ENCODE measurements at places on chromosomes 2 and 18. TPM values are rescaled to one million over a fixed set of nuclear protein-coding genes. Genes with fewer than 3 reads are reported as not detected.
A peak's percentile ranks its signal among the peaks of the same experiment; 100 is the strongest.

The METTL5 gene
- 111 TPM for total RNA-seq

The LIMS4 gene
- total RNA-seq, result 1.6 TPM

The SERPINB5 gene
- total RNA-seq, result not detected

The CYTIP gene
- 610 TPM for total RNA-seq

The HOXD13 gene
- total RNA-seq, result not detected

The AMER3 gene
- total RNA-seq, result not detected

The SALL3 gene
- total RNA-seq, result not detected

GRCh38 chr18:36572135-36572856 is 256.5 kb downstream of the TPGS2 start:
- H3K36me3 ChIP-seq, result no peaks in the 10 kb centered on the region
- H3K4me1 ChIP-seq, result no peaks in the 10 kb centered on the region
- H3K27ac ChIP-seq, result no peak overlapping the region

- H3K36me3 ChIP-seq, result no peaks in the 10 kb centered on the region
- no peak overlapping the region for H3K27ac ChIP-seq
These were observed 179.9 kb upstream of the FN1 start for GRCh38 chr2:215615803-215616174.

DNA sequence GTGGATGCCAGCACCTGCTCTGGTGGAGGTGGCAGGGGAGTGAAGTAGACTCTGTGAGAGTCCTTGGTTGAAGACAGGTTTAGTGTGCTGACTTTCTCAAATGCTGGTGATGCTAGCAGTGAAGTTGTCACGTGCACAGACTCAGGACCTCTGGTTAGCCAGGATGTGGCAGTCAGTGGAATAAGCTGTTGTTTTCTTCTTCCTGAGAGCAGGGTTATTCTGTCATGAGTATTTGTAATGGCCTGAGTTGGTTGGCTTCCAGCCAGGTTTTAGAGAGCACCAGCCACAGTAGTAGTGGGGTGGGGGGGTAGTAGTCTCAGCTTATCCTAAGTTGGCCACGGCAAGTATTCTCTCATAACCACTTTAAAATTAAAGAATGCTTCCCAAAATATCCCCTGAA is 238.5 kb upstream of the FBXO11 start:
- H3K4me3 ChIP-seq, result no peak overlapping the region
- H3K36me3 ChIP-seq, result no peaks in the 10 kb centered on the region
- H3K27ac ChIP-seq, result peak overlapping the region; percentile 24
- no peaks in the 10 kb centered on the region for H3K27me3 ChIP-seq

DNA sequence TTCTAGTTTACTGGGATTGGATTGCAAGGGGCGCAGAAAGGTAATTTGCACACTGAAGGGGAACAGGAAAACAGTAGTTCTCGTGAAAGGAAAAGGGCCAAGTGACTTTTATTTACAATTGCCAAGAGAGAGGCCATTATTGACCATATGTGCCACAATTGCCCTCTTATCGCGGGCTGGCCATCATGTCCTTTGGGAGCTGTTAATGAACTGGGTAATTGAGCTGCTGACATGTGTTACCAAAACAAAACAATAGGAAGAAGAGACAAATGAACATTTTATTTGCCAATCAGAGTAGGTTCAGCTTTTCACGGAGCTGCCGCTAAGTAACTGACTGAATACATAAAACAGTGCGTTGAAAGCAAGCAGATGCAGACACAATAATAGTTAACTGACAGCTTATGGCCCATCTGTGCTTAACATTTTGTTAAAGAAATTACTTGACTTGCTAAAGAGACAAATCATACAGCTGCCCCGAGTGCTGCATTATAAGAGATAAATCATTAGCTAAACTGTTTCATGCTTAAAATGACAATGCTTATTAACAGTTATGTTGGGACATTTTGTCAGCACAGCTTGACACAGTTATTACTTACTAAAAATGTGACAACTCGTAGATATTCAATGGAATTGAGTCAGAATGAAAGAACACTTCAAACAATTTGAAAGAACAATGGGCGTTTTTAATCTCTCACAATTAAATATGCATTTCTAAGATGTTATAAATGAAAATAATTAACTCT is 57.5 kb downstream of the PAX3 start:
- H3K36me3 ChIP-seq, result no peaks in the 10 kb centered on the region
- no peak for DNase-seq
- no peaks in the 10 kb centered on the region for H3K4me1 ChIP-seq

DNA sequence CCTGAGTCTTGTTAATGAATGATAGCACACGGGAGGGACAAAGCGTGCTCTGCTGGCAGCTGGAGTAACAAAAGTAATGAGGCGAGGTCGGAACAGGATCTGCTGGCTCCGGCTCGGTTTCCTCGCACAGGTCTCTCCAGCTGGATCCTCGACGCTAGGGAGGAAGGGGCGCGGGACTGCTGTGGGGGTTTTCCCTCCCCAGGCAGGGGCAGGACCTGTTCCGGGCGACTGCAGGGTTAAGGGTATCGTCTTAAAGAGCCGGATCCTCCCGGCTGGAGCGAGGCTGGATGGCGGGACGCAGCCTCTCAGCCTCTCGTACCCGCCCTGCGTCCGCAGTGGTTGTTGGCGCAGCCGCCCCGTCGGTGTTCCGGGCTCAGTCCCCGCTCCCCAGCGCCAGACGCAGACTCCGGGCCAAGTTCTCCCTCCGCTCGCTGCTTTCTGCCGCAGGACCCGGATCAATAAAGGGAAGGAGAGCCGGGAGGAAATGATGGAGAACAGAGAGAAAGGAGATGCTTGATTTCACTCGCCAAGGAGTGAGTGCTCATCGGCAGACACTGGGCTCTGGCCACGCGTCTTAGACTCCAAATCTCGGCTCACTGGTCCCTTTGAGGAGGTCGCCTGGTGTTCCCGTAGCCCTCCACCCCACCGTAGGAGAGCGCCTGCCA is 1.1 kb upstream of the LIPG start:
- H3K27ac ChIP-seq, result no peak overlapping the region
- peaks cover 60% of the 10 kb centered on the region for H3K27me3 ChIP-seq
- peak overlapping the region; percentile 66 for H3K4me3 ChIP-seq
- no peaks in the 10 kb centered on the region for H3K36me3 ChIP-seq

Measured in activated naive CD4-positive, alpha-beta T cell treated with anti-CD3 and anti-CD28 coated beads for 36 hours (primary cell).